Naive thymus-derived CD8-positive, alpha-beta T cell (primary cell): ENCODE measurements at places on chromosomes 13 and 19.

- DNase-seq = no peak
These were observed 1358.5 kb upstream of the PCDH9 start for GRCh38 chr13:68588623-68589022.

DNA sequence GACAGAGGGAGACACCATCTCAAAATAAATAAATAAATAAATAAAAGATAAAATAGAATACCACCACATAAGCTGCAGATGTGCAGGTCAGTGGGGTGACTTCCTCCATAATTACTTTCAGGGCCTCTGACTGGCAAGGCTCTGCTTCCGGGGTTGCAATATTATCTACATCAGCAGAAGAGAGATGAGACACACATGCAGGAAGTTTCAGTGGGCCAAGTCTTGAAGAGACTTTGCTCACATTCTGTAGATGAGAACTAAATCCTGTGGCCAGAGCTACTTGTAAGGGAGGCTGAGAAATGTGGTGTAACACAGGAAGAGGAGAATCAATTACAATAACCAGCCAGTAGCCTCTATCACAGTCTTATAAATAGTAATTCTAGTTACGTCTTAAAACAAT lies 89.9 kb upstream of the MAB21L1 start:
- DNase-seq = no peak

DNA sequence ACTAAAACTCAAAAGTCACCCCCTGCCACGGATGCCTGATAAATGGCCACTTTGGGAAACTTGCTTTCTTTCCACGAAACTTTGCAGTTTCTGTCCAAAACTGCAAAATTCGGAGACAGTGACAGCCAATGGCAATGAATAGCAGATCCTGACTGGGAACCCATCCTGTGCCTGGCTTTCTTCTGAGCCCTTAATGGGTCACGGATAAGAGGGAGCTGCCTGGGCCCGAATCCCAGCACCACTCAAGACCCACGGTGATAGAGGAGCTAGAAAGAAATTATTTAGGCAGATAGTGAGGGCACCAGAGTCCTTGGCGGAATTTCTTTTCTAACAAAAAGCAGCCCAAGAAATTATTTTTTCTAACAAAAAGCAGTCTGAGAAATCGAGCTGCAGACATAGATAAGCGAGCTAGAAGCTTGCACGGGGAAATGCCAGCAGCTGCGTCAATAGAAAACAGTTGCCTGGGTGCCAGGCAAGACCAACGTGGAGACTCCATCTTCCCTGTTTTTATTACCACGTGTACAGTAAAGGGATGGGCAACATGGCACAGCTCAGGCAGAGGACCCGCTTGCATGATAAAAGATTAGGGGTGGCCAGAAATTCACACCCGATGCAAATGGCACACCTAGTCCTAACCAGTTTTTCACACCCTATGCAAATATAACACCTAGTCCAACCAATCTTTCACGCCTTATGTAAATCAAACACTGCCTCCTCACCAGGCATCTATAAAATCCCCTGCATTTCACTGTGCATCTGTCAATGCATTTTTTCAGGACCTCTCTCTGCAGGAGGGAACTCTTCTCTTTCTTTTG lies 7.1 kb upstream of the HSH2D start:
- no peak for DNase-seq

GRCh38 chr13:40182591-40182990 lies 483.9 kb downstream of the FOXO1 start:
- DNase-seq = no peak

DNA sequence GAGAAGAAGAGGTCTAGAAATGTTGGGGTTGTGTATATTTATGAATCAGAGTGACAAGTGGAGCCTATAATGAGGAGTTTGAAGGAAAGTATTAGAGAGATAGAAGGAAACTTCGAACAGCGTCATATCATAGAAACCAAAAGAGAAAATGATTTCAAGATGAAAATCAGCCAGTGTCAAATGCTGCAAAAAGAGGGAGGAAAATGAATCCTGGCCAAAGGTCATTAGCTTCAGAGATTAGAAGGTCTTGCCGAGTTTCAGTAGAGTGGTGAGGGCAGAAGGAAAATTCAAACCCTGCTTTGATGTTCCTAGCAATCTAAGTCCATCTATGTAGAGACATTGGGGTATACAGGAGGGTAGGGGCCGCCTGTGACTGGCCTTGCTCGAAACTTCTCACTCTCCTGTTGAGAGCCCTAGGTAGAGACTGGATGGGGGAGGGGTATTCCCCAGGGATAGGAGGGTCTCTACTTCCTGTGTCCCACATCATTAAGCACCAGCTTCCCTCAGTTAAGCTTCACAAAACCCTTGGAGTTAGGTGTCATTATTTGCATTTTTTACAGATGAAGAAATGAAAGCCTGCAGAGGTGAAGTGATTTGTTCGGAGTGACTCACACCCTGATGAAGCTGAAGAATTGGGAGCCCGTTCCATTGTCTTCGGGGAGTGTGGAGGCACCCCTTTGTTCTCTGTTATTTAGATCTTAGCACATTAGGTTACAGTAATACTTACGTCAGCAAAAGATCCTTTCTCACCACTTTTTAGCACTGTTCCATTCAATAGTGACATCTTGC lies 62.8 kb downstream of the FGF9 start:
- DNase-seq = no peak

DNA sequence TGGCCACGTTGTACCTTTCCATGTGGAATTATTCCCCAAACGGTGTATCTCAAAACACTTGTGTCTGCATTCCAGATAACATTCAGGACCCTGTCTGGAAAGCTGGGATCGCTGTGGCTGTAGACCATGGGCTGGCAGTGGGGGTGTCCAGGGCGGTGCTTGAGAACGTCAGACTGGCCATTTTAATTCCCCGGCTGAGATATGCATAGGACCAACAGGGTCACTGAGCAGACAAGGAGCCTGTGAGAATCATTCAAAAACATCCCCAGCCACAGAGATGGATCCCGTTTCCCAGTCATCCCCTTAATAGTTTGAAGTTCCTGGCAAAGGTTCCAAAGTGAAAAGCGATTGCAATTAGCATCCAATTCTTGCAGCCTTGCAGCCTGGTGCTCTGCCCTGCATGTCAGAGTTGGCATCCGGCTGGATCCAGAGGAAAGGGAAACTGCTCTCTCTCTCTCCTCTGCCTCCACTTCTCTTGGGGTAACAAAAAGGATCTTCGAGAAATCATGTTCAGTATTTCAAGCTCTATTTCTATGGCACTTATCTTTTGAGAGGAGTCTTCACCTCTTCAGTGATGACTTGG lies 41.6 kb downstream of the IFT88 start:
- DNase-seq = no peak
